ENCODE measurements at places on chromosomes 11 and 22.

DNA sequence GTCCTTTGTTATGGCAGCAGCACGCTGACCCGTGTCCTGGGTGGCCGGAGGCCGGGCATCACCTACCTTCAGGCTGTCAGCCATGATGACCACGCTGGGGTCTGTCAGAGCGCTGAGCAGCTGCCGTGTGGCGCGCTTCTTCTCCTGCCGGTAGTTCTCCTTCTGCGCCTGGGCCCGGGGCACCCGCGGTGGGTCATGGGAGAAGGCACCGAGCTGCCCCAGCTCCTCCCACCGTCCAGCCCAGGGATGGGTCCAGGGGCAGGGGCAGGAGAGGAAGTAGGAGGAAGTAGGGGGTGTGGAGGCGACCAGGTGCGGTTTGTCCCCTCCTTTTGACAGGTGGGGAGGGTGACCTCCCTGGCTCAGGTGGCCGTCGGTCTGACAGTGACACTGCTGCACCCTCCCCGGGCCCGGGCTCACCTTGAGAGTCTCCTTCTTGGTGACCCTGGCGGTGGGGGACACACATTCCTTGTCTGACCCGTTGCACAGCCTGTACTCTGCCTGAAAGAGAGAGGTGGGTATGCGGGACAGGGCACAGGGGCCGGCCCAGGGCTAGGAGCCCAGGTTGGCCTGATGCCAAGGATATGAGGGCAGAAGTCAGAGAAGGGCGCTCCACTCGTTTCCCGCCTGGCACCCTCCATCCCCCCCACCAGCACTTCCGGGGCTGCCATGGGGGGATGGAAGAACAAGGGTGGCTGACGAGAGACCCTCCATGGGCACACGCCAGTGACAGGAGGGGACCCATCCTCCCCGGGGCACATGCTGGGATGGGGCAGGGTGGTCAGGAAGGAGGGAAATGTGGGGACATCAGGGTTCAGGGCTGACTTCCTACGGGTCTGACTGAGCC lies 43.0 kb downstream of the OSBPL5 start:
- peak; percentile 14 for DNase-seq

DNA sequence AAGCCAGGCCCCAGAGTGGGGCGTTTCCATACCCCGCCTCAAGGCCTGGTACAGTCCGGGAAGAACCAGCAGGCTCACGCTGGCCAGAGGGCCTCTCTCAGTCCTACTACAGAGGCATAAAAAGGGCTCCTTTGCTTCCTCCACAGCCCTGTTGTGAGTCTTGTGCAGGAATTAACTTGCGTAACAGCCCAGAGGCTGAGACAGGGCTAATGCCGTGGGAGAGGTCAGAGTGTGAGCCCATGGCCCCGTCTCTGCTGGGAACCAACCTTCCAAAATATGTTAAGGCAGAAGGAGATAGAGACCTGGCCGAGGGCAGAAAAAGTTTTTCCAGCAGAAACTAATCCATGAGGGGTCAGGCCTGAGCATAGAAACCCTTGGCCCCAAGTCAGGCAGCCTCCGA lies 19.9 kb upstream of the TMEM184B start:
- no peak for DNase-seq

GRCh38 chr22:47587361-47587760 lies 824.9 kb downstream of the TBC1D22A start:
- no peak for DNase-seq

- DNase-seq: no peak
Measured at GRCh38 chr11:97965849-97966646, 1054.7 kb upstream of the CNTN5 start.

GRCh38 chr11:79179087-79179486 lies 261.7 kb downstream of the TENM4 start:
- DNase-seq: no peak

GRCh38 chr22:30705710-30706651 lies 11.3 kb downstream of the OSBP2 start:
- no peak for DNase-seq

DNA sequence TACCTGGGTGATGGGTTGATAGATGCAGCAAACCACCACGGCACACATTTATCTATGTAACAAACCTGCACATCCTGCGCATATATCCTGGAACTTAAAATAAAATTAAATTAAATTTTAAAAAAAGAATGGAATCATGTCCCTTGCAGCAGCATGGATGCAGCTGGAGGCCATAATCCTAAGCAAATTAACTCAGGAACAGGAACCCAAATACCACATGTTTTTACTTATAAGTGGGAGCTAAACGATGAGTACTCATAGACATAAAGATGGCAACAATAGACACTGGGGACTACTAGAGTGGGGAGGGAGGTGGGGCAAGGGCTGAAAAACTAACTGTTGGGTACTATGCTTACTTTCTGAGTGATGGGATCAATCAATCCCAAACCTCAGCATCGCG lies 40.9 kb downstream of the CWC15 start:
- DNase-seq: no peak

GRCh38 chr11:37605229-37605628 lies 1007.2 kb upstream of the RAG2 start:
- DNase-seq: no peak

GRCh38 chr22:39278040-39278439 lies 33.3 kb upstream of the PDGFB start:
- DNase-seq: no peak

DNA sequence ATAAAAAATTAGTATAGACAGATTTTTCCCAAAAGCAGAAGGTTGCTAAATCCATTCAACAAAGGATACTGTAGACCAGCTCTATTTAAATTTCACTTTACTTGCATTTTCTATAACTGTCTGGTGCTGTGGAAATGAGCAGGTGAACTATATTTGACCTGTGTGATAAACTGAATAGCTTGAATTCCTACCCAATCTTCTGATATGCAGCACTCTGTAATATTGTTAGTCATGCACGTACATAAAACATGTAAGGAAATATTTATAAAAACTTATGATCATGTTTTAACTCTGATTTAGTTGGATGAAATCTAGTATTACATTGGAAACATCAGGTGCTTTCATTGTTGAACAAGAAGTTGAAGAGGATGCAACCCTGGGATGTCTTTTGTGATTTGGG lies 213.6 kb downstream of the DBX1 start:
- no peak for DNase-seq

DNA sequence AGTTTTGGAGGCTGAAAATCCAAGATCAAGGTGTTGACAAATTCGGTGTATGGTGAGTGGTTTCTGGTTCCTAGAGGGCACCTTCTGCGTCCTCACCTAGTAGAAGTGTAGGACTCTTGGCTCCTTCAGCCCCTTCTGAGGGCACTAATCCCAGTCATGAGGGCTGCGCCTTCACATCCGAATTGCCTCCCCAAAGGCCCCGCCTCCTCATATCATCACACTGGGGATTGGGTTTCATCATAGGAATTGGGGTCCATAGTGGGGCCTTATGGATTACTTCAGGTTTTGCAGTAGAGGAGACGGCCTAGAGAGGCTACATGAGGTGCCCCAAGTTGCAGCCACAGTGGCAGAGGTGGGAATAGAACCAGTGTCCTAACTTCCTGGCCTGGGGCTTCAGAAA lies 87.1 kb downstream of the CEP164 start:
- no peak for DNase-seq

DNA sequence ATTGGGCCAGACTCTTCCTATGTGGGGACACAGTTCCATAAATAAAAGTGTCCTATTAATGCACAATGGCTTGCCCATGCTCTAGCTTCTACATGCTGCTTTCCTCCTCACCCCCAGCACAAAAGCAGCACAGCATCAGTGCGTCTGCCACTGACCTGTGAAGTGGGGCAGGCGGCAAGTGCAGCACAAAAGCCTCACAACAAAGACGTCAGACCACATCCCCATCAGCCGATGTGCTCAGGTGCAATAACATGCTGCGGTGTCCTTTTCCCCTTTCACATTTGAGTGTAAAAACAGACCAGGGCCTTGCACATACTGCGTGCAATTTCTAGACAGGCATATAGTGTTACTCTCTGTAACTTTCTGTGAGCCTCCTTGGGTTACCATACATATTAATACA lies 12.8 kb downstream of the DKK3 start:
- DNase-seq: no peak

GRCh38 chr11:112161012-112161411 lies 2.9 kb downstream of the IL18 start:
- DNase-seq: no peak

DNA sequence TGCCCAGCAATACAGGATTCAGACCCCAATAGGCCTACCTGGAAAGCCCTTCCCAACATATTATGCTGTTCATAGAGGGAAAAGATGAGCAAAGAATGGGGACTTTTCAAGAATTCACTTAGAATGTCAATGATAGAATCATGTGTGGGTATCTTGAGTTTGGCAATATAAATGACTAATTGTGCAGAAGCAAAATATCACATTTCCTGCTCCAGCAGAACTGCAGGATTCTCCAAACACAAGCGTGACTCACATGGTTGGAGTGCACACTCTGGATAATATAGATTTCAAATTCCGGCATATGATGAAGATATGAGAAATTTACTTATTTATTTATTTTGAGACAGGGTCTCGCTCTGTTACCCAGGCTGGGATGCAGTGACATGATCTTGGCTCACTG lies 12.5 kb upstream of the APOL5 start:
- DNase-seq: no peak

GRCh38 chr11:108733479-108734116 lies 68.7 kb downstream of the DDX10 start:
- DNase-seq: no peak

DNA sequence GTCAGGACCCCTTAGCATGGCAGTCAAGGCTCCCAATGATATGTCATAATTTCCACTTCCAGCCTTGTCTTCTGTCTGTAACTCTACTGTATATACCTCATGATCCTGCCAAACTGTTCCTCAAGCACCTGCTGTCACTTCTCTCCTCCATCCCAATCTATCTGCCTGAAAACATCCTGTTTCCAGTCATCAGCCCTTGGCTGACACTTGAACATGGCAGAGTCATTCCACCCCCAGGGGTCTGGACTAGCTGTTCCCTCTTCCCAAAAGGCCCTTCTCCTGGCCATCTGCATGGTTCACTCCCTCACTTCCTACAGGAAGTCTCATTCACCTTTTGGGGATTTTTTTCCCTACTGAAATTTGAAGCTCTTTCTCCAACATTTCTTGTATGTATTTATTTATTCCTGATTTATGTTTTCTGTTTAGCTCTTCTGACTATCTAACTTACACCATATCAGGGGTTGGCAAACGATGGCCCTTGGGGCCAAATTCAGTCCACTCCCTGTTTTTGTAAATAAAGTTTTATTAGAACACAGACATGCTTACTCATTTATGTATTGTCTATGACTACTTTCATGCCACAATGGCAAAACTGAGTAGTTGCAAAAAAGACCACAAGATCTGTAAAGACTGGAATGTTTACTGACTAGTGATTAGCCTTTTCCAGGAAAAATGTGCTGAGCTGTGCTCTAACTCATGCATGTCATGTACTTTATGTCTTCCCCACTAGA lies 278.4 kb downstream of the KIRREL3 start:
- DNase-seq: no peak

DNA sequence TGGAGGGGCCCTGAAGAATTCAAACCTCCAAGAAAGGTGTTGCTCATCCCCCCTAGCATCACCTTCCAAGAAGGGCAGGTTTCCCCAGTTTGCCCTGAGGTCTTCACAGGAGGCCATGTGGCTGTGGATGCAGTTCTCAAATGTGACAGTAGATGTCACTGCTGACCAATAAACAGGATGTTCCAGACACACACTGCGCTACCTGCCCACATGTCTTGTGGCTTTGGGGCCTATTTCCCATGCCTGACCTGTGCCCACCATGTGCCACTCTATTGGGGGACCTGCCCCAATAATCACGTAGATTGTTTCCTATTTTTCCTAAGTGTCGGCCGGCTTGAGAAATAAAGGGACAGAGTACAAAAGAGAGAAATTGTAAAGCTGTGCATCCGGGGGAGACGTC lies 4.5 kb downstream of the GSTT2 start:
- no peak for DNase-seq

GRCh38 chr11:9884601-9885000 lies 220.7 kb downstream of the SWAP70 start:
- no peak for DNase-seq

- DNase-seq: no peak
Measured at GRCh38 chr11:68689737-68690625, 5.6 kb downstream of the GAL start.

DNA sequence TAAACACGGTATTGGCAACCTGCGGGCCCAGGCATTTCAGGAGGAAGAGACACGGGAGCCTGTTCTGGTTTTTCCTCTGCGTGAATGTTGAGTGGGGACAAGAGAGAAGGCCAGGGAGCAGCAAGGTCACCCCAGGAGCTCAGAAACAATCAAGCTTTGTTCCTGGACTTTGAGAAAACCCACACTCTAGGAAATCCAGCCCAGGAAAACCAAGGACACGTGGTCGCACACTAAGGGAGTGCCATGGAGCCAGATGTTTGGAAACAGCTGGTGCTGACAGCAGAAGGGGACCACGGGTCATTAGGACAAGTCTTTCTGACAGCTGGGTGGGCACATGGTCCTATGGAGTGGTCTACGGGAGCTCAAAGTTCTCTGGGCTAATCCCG lies 44.1 kb downstream of the MYH9 start:
- no peak for DNase-seq

GRCh38 chr11:113675565-113675964 lies 30.5 kb downstream of the TMPRSS5 start:
- DNase-seq: no peak

GRCh38 chr22:20031732-20032406 lies 11.0 kb downstream of the TANGO2 start:
- no peak for DNase-seq

DNA sequence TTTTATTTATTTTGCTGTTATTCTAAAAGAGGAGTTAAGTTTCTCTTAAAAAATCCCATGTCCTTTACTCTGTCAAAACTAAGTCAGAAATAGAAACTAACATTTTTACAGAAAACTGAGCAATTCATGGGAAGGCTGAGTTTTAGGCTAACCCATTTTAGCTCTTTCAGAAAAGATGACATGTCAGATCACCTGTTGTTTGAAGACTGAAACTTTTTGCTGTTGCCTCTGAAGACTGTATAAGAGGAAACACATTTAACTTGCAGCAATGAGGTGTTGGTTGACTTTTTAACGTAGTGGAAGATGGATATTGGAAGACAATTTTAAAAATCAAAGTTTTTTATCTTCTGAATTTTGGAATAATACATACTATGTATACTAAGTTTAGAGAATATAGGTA lies 115.4 kb downstream of the METTL15 start:
- DNase-seq: no peak

GRCh38 chr11:60970369-60970774 lies 1.1 kb upstream of the CD6 start:
- DNase-seq: peak; percentile 86

DNA sequence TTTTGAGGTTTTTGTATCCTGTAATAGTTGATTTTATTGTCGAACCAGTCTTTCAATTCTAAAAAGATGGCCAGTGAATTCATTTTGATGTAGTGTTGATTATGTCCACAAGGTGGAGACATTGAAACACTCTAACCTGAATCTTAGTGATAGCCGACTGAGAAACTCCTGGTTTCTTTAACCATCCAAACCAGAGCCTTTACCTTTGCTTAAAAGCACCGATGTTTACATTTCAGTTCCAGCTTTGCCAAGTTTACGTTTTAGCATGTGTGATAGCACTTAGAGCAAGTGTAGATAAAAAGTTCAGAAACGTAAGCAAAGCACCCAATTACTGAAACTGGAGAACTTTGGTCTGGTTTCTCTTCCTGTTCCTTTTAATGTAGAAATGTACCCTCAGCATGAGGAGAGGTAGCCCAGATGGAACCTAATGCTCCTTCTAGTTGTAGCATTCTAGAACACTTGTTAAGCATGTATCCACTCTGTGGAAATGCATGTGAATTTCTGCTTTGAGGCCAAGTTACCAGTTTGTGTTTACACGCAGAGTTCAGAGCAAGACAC lies 208.6 kb downstream of the DBX1 start:
- no peak for DNase-seq

- DNase-seq: peak; percentile 38
Measured at GRCh38 chr11:68550485-68550817, 89.9 kb downstream of the PPP6R3 start.
